ENCODE measurements at places on chromosomes 4 and X.

DNA sequence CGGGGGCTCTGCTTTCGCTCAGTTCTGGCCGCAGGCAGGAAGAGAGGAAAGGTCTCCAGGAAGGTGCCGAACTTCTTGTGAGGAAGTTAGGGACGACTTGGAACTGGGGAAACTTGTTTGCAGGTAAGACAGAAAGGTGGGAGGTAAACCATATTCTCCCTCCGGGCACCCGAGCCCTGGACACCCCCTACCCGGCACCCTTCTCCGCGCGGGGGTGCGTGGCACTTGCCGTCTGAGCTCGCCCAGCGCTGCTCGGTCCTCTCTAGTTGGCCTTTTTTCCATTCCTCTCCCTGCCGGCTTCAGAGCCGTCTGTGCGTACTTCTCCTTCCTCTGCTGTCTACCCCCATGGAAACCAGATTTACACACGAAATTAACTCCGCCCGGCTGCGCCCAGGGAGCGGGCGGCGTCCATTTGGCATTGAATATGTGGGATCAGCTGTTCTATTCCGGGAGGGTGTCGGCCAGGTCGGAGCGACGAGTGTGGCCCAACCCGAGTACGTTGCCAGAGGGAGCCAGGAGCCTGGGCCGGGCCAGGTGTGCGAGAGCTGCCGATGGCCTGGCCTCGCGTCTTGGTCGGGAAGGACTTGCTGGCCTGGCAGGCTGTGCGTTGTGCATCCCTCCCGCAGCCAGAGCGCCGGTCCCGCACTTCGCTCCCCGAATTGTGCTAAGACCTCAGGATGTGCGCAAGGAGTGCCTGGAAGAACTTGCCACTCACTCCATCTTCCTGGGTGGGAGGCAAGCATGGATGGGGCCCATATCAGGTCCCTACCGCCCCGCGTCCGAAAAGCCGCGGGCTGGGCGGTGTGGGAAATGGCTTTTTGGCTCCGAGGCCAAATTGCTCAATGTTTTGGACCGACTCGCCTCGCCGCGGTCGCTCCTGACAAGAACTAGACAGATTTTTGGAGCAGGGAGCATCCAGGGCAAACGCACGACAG, 1.7 kb downstream of the PDGFRA start:
- peaks cover 49% of the 10 kb centered on the region for H3K27me3 ChIP-seq
- no peak for ATAC-seq
- H3K4me1 ChIP-seq = peaks cover 5% of the 10 kb centered on the region
- peaks cover 6% of the 10 kb centered on the region for H3K36me3 ChIP-seq

- peaks cover 39% of the 10 kb centered on the region for H3K36me3 ChIP-seq
- H3K4me1 ChIP-seq = no peaks in the 10 kb centered on the region
- no peak for ATAC-seq
- no peaks in the 10 kb centered on the region for H3K27me3 ChIP-seq
Observed at GRCh38 chr4:4554234-4554633, 12.4 kb upstream of the STX18 start.

GRCh38 chr4:73896416-73896815, 27.2 kb downstream of the CXCL1 start:
- H3K36me3 ChIP-seq = no peaks in the 10 kb centered on the region
- no peaks in the 10 kb centered on the region for H3K27me3 ChIP-seq
- no peak for ATAC-seq
- H3K4me3 ChIP-seq = no peak overlapping the region
- no peaks in the 10 kb centered on the region for H3K4me1 ChIP-seq

DNA sequence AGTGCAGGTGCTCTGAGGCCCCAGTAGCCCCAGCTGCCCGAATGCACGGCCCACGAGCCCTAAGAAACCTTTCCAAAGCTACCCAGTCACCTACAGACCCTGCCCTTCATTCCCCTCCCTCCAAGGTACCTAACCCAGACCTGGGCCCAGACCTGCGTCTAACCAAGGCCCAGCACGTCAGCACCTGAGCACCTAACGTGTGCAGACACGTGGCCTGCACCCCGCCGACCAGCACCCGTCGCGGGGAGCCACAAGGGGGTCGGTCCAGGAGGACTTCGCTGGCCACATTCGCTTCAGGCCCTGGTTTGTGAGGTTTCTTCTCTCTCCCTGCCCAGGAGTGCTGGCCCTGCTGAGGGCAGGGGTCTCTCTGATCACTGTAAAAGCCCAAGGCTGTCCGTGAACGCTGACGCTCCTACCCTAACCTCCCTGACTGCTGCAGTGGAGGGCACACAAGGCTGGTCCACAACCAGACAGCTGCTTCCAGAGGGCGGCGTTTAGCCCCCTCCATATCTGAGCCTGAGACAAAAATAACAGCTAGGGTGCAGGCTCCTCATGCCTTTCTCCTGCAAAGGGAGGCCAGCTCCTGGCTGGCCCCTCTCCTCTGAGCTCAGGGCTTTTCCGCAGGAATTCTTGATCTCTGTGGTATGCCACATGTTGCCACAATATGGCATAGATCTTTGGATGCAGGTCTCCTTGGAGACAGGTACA, 31.8 kb downstream of the WDR1 start:
- peak overlapping the region; percentile 12 for H3K27ac ChIP-seq
- ATAC-seq = no peak
- H3K4me3 ChIP-seq = no peak overlapping the region
- H3K36me3 ChIP-seq = peaks cover 99% of the 10 kb centered on the region
- H3K4me1 ChIP-seq = no peaks in the 10 kb centered on the region
- no peaks in the 10 kb centered on the region for H3K27me3 ChIP-seq

GRCh38 chr4:111780965-111781364, 364.3 kb upstream of the FAM241A start:
- no peak overlapping the region for H3K27ac ChIP-seq
- H3K27me3 ChIP-seq = no peaks in the 10 kb centered on the region
- H3K4me1 ChIP-seq = no peaks in the 10 kb centered on the region
- no peak overlapping the region for H3K4me3 ChIP-seq
- ATAC-seq = no peak

DNA sequence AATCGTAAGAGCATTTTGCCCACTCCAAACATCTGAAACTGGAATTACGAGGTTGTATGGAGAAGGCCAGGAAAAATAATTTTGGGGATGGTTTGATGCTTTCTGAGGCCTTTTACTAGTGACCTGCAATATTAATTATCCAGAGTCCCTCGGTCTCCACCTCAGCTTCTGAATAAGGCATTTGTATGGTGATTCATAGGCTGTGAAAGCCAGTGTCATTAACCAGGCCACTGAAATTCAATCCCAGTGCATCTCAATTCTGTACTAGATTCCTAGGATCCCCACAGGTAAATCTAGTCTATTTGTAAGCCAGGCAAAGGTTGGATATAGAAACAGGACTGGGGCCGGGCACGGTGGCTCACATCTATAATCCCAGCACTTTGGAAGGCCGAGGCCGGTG, 135.4 kb upstream of the RBPJ start:
- no peak for ATAC-seq
- no peaks in the 10 kb centered on the region for H3K27me3 ChIP-seq
- no peak overlapping the region for H3K4me3 ChIP-seq
- no peaks in the 10 kb centered on the region for H3K36me3 ChIP-seq
- H3K27ac ChIP-seq = no peak overlapping the region
